ENCODE measurements at places on chromosomes 7 and 10.
A peak's percentile ranks its signal among the peaks of the same experiment; 100 is the strongest.

DNA sequence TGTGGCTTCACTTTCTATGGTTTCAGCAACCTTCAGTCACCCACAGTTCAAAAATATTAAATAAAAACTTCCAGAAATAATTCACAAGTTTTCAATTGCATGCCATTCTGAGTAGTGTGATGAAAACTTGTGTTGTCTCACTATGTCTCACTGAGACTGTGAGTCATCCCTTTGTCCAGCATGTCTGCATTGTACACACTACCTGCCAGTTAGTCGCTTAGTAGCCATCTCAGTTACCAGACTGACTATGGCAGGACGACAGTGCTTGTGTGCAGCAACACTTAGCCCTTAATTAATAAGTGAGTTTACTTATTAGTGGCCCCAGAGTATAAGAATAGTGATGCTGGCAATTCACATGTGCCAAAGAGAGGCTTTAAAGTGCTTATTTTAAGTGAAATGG, 22.5 kb downstream of the CCDC186 start:
- ATAC-seq, result peak; percentile 98

DNA sequence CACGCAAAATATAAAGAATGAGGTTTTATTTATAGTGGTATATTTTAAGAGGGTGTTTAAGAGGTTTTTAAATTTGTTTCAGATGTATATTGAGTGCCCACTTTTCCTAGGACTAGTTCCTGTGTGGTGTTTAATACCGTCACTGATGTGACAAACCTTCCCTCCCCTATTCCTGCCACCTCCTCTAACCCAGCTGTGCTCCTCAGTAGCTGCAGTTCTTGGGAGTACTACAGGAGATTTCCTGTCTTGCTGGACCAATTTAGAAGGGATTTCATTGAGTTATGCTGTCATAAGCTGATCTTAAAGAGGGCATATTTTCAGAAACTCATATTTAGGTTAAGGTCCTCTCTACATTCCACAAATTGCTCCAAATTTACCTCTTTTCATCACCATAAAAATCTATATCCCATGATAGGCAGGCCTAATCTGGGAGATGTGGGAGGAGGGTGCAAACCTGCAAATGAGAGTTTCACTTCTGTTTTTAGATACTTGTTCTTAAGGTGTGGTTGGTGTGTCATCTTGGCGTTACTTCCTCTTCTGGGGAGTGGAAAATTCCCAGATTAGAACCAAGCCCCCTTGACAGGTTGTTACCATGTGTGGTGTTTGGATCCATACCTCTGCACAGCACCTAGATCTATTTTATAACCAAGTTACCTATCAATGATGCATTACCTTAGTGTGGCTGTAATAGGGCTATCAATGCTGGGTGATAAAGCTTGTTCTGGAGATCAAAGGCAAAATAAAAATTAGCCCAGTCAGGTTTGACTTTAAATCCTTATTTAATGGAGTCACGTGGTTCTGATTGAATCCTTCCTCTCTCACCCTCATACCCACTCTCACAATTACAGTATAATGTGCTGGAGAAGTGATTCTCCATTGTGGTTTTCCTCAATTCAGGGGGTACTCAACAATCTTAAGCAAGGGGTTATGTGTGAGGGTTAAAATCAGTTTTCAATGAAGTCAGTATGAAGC, 141.1 kb downstream of the CDK14 start:
- no peak for ATAC-seq

GRCh38 chr7:77569514-77570232, 32.6 kb downstream of the PTPN12 start:
- ATAC-seq, result no peak

- ATAC-seq, result no peak
Measured at GRCh38 chr10:79130255-79130654, 61.5 kb downstream of the ZMIZ1 start.

DNA sequence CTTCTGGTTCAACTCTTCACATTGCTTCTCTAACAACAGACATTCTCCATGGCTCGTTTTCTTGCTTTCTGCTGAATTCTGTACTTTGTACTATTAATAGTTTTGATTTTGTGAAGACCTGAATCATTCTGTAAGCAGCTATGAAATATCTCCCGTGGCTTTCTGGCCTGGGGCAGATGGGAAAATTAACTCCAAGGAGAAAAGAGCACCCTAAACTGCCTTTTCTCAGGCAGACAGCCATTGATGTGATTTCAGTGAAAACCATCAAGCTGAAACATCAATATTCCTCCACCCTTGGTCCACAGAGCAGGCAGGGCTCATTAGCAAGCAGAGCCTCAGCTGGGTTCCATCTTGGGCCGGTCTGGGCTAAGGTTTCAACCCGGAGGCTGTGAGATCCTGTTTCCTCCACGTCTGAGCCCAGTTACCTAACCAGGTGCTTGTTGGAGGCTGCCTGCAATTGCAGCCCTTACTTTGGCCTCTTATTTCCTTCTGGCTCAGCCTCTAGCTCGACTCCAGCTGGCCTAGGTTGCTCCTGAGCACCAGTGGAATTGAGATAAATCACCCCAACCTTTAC, 21.1 kb upstream of the EZH2 start:
- ATAC-seq, result no peak

- ATAC-seq, result peak; percentile 13
Measured at GRCh38 chr7:963236-964078, 9.0 kb upstream of the ADAP1 start.

GRCh38 chr7:95907337-95907736, 135.0 kb downstream of the DYNC1I1 start:
- ATAC-seq, result no peak

GRCh38 chr10:93452143-93452542, 30.0 kb downstream of the MYOF start:
- no peak for ATAC-seq

DNA sequence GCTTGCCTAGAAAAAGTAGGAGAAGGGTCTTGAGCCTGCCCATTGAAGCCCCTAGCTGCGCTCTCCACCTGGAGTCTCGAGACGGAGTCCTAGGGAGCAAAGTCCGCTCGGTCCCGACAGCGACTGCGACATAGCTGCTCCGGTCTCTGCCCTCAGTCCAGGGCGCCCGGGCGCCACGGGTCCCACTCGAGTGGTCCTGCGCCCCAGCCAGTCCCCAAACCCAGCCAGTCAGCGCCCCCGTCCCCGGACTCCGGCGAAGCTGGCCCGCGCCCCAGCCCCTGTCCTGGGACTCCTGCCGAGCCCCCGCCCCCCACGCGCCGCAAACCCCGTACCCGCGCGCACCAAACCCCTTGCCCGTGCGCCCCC, 490 bp downstream of the TNS3 start:
- ATAC-seq, result peak; percentile 50

Data from motor neuron (in vitro differentiated cells).